ENCODE measurements at places on chromosomes 5 and 9. TPM values are rescaled to one million over a fixed set of nuclear protein-coding genes. Genes with fewer than 3 reads are reported as not detected.

- DNase-seq, result no peak
- no peaks in the 10 kb centered on the region for H3K27me3 ChIP-seq
- no peaks in the 10 kb centered on the region for H3K36me3 ChIP-seq
Observed at GRCh38 chr5:32475334-32476097, 31.0 kb upstream of the ZFR start.

CCNI2 gene
- total RNA-seq, result 0.35 TPM

DIPK1B gene
- 26.1 TPM for total RNA-seq

DNA sequence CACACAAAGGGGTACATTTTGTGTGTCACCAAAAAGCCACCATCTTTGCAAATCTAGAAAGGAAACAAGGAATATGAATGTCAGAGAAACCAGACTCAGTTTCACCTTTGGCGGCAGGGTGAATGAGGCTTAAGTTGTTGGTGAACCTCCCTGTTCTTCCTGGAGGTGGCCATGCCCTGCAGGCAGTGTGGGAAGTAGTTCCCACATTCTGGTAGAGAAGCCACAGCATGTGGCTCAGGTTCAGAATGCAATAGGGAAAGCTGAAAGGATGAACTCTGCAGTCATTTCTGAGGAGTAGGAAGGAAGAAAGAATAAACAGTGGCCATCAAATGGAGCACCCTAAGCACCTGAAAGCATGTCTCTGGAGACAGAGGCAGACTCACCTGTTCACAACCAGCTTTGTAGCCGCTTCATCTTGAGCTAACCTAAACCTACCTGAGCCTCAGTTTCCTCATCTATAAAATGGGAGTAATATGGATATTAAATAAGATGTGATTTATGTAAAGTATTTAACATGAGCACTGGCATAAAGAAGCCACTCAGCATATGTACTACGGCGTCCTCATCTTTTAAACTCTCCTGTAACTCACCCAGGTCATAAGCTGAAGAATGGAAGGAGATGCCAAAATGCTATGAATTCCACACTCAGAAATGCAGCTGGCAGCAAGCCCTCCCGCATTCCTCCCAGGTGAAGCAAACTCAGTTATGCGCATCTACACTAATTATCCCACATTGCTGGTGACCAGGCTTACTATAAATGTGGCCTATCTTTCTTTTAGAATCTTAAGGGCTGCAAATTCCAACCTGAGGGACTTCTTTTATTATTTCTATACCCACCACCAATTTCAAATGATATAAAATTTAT is 86.0 kb downstream of the ZNF608 start:
- no peaks in the 10 kb centered on the region for H3K27me3 ChIP-seq
- H3K36me3 ChIP-seq, result no peaks in the 10 kb centered on the region
- H3K4me1 ChIP-seq, result peaks cover 90% of the 10 kb centered on the region
- H3K27ac ChIP-seq, result peak overlapping the region; percentile 38
- no peak overlapping the region for H3K4me3 ChIP-seq

CBY3 gene
- not detected for total RNA-seq

- no peaks in the 10 kb centered on the region for H3K27me3 ChIP-seq
- H3K4me1 ChIP-seq, result no peaks in the 10 kb centered on the region
- no peak for DNase-seq
- no peak overlapping the region for H3K4me3 ChIP-seq
- no peak overlapping the region for H3K27ac ChIP-seq
- no peaks in the 10 kb centered on the region for H3K36me3 ChIP-seq
Observed at GRCh38 chr5:107254214-107254901, 416.4 kb downstream of the EFNA5 start.

DNA sequence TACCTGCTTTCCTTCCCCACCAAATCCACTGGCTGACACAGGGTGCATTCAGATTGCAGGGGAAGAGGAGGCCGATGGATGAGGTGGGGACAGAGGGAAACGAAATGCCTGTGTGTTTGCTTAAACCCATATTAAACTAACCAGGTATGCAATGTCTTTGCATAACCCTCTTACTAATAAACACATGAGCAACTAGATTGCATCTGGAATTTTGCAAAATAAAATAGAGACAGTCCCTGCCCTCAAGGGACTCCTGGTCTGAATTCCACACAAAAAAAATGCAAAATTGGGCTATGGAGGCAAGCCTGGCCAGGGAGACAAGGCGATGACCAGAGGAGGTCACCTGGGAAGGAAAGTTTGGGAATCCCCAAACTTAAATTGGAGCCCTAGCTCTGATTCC is 202.9 kb downstream of the ACTL7B start:
- no peaks in the 10 kb centered on the region for H3K36me3 ChIP-seq
- DNase-seq, result no peak
- no peak overlapping the region for H3K27ac ChIP-seq
- H3K4me3 ChIP-seq, result no peak overlapping the region
- H3K27me3 ChIP-seq, result no peaks in the 10 kb centered on the region

GRCh38 chr5:172885597-172886340 is 51.7 kb downstream of the ERGIC1 start:
- H3K36me3 ChIP-seq, result no peaks in the 10 kb centered on the region
- DNase-seq, result peak; percentile 54
- H3K4me1 ChIP-seq, result peaks cover 5% of the 10 kb centered on the region
- H3K27me3 ChIP-seq, result no peaks in the 10 kb centered on the region

GRCh38 chr5:34857161-34857560 is 18.2 kb downstream of the TTC23L start:
- H3K4me1 ChIP-seq, result no peaks in the 10 kb centered on the region
- H3K27ac ChIP-seq, result no peak overlapping the region
- no peak for DNase-seq
- H3K27me3 ChIP-seq, result no peaks in the 10 kb centered on the region

GRCh38 chr5:120140501-120140900 is 323.6 kb upstream of the PRR16 start:
- no peaks in the 10 kb centered on the region for H3K36me3 ChIP-seq
- no peaks in the 10 kb centered on the region for H3K4me1 ChIP-seq
- DNase-seq, result no peak
- no peak overlapping the region for H3K27ac ChIP-seq
- H3K4me3 ChIP-seq, result no peak overlapping the region

DNA sequence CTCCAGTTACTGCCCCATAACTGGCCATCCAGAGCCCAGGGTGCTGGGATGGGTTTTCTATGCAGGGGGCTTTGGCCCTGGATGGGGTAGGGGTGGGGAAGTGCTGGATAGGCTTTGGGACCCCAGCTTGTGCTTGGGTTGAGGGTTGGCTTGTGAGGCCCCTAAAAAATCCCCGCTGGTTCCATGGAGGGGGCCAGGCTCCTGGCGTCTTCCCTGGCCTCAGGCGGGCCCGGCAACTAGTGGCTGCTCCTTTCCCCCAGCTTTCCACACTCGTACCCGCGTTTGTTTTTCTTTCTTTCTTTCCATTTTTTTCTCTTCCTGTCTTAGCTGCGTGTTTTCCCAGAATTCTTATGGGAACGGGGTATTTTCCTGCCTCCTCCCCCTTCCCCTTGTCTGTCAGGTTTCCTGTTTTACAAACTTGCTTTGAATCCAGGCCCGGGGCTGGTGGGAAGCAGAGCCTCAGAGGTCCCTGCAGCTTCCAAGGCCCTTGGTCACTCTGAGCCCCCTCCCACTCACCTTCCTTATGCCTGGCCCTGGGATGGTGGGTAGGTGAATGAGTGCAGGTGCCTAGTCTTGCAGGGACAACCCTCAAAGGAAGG is 40.2 kb downstream of the RGS3 start:
- no peaks in the 10 kb centered on the region for H3K36me3 ChIP-seq
- H3K27me3 ChIP-seq, result no peaks in the 10 kb centered on the region
- peak; percentile 58 for DNase-seq
- peak overlapping the region; percentile 53 for H3K4me3 ChIP-seq
- peak overlapping the region; percentile 81 for H3K27ac ChIP-seq
- H3K4me1 ChIP-seq, result peaks cover 25% of the 10 kb centered on the region

GRCh38 chr5:56910210-56910965 is 992 bp downstream of the SETD9 start:
- H3K36me3 ChIP-seq, result no peaks in the 10 kb centered on the region
- peak overlapping the region; percentile 76 for H3K27ac ChIP-seq
- peak; percentile 31 for DNase-seq
- H3K4me3 ChIP-seq, result peak overlapping the region; percentile 67
- H3K27me3 ChIP-seq, result no peaks in the 10 kb centered on the region

GRCh38 chr5:92435781-92436180 is 1052.7 kb upstream of the ARRDC3 start:
- no peaks in the 10 kb centered on the region for H3K27me3 ChIP-seq
- no peaks in the 10 kb centered on the region for H3K36me3 ChIP-seq
- DNase-seq, result no peak
- H3K27ac ChIP-seq, result no peak overlapping the region
- no peak overlapping the region for H3K4me3 ChIP-seq

LRRC14B gene
- total RNA-seq, result 43.7 TPM

EPB41L4A gene
- total RNA-seq, result 22.2 TPM

DNA sequence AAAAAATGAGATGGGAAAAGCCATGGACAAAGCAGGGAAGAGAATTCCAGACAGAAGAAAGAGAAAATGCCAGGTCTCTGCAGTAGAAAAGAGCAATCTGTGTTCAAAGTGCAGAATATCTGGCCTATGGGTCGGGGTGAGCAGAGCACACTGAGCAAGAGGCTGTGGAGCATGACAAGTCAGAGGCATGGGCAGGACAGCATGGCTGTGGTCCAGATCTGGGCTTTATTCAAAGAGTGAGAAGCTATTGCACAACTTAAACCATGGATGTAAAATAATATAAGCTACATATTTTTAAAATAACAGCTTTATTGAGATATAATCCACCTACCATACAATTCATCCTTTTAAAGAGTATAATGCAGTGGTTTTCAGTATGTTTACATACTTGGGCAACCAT is 133.1 kb upstream of the SPDL1 start:
- no peaks in the 10 kb centered on the region for H3K36me3 ChIP-seq
- H3K4me3 ChIP-seq, result no peak overlapping the region
- no peak for DNase-seq
- no peaks in the 10 kb centered on the region for H3K4me1 ChIP-seq
- H3K27me3 ChIP-seq, result no peaks in the 10 kb centered on the region

DNA sequence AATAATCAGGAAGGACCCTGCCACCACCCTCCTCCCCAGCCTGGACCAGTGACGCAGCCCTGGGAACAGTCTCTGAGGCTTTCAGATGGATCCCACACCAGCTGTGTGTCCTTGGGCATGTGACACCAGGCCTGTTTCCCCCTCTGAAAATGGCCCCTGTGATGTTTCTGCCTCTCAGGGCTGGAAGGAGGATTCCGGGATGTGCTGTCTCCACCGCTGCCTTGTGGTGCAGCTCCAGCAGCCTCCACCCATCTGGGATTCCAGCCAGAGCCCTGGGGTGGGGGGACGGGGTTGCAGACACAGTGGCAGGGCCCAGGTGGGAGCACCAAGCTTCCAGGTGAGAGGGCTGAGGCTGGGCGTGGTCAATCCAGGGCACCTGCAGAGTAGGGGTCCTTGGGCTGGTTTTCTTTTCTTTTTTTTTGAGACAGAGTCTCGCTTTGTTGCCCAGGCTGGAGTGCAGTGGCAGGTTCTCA is 179.7 kb upstream of the IER5L start:
- no peaks in the 10 kb centered on the region for H3K36me3 ChIP-seq
- H3K27ac ChIP-seq, result no peak overlapping the region
- H3K4me1 ChIP-seq, result peaks cover 9% of the 10 kb centered on the region
- H3K27me3 ChIP-seq, result peaks cover under 1% of the 10 kb centered on the region
- DNase-seq, result no peak

DNA sequence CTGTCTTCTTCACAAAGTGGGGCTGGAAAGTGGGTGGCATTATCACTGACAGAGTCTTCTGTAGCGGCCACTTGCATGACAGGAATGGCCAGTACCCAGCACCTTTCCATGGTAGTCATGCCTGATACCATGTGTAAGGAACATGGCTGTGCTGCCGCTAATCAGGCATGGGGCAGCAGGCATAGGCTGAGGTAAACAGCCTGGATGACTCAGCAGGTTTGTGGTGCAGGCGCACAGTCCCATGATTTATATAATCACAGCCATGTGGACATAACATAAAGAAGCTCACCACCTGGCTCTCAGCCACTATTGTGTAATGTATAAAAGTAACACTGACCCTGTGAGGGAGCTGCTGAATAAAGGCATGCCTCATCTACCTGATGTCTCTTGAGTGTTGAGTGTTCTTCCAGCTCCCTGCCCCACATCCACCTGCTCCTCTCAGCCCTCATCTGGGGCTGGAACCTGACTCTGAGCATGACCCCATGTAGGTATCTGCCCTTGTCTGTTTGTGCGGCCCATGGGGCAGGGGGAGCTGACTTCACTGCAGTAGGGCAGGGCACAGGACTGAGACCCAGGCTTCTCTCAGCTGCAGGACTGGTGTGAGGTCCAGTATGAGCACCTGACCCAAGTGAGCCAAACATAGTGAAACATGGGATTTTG is 13.2 kb upstream of the ICE1 start:
- H3K36me3 ChIP-seq, result no peaks in the 10 kb centered on the region
- DNase-seq, result no peak
- no peak overlapping the region for H3K27ac ChIP-seq
- H3K27me3 ChIP-seq, result no peaks in the 10 kb centered on the region

GRCh38 chr9:71758785-71759184 is 9.5 kb downstream of the CEMIP2 start:
- DNase-seq, result no peak
- peaks cover 13% of the 10 kb centered on the region for H3K4me1 ChIP-seq
- H3K4me3 ChIP-seq, result no peak overlapping the region
- no peaks in the 10 kb centered on the region for H3K27me3 ChIP-seq
- H3K36me3 ChIP-seq, result no peaks in the 10 kb centered on the region

Data from heart right ventricle (tissue), 16 donors.